ENCODE measurements at places on chromosomes 1 and 21.

DNA sequence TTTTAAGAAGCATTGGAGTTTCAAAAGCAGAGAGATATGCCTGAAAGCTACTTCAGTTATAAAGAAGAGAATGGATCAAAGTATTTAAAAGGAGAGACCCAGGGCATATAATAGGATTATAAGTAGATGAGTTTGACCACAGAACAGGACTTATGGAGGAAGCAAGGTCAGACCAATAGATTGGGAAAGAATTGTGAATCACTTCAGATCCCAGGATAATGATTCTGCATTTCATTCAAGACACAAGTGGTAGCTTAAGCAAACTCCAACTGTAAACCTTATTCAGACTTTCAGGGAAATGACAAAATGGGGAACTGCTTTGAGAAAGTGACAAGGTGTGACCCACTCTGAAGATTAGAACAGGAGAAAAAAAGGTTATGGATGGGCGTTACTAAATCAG lies 18.9 kb upstream of the OR10J5 start:
- DNase-seq, result no peak

- no peak for DNase-seq
Measured at GRCh38 chr1:157307491-157307890, 169.3 kb upstream of the ETV3 start.

DNA sequence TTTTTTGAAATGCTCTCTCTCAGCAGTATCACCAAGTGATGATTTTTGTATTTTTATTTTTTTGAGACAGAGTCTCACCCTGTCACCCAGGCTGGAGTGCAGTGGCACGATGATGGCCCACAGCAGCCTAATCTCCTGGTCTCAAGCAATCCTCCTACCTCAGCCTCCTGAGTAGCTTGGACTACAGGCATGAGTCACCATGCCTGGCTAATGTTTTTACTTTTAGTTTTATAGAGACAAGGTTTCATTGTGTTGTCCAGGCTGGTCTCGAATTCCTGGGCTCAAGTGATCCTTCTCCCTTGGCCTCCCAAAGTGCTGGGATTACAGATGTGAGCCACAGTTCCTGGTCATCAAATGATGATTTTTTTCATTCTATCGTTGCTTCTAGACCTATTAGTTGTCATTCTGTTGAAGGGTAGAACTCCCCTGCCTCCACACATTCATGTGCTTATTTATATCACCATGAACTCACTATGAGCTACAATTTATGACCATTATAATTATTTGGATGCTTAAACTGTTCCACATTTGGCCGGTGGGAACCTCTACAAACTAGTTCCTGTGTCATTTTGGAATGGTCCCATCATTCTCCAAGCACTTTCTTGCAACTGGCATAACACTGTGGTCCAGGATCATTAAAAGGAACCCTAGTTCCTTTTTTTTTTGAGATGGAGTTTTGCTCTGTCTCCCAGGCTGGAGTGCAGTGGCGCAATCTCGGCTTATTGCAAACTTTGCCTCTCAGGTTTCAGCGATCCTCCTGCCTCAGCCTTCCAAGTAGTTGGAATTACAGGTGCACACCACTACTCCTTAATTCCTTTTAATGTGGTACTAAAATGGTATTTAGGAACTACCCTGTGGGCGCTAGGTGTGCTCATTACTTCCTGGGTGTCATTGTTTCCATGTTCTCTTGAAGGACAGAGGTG lies 20.2 kb upstream of the TOR3A start:
- DNase-seq, result no peak

DNA sequence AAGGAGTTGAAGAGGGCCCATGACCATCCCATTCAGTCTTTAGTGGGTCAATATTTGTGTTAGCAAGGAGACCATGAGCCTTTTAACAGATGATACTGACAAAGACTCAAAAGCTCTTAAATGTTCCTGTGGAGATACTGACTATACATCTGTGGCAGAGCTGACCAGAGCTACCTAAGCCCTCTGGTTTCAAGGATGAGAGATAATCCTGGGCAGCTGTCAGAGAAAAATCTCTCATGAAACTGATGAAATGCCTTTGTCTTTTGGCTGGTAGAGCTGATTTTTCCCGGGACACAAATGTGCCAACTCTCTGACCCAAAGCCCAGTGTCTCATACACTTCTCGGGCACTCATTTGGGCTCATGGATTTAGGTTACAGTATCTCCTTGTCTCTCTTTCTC lies 100.9 kb downstream of the XCL2 start:
- DNase-seq, result no peak

DNA sequence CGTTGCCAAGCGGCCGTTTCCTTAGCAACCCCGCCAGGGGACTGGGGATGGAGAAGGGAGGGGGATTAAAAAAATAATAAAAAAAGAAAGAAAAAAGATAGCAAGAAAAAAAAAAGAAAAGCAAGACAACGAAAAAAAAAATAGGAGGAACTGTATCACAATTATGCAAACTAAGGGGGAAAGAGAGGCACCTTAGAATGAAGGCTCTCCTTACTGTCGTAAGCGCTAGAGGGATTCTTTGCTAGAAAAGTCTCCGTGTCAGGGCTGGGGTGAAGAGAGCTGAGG lies 625 bp upstream of the NEGR1 start:
- no peak for DNase-seq

DNA sequence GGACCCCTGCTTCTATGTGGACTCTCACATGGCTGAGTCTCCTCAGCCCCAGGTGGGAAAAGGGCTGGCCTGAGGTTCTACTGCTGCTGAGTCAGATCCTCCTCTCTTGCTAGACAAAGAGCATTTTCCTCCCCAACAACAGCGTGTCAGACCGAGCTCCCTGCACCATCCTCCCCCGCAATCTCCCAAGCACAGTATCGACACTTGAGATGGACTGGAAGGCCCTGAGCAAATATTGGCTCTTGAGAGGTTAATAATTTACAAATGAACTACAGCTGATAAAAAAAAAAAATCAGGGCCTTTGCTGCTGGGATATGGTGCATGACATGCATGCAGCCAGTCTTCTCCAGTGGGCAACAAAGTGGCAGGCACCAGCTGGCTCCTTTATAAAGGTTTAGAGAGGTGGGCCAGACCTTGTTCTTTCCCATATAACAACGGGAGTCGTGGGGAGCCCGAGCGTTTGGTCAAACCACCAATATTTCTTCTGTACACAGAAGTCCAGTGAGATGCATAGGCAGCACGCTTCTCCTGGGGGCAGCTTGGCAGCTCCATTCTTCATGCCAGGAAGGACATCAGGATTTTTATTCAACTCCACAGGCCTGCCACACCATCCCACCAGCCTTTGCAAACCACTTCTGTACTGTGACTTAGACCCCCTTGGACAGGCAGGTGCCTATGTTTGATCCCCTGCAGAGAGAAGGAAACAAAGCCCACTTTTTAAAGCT lies 55.4 kb upstream of the CAMK1G start:
- DNase-seq, result no peak
